NCI-H2081 treated with DMSO at 0.1 percent for 48 hours (cell line): ENCODE measurements at places on chromosomes 16 and 17.

DNA sequence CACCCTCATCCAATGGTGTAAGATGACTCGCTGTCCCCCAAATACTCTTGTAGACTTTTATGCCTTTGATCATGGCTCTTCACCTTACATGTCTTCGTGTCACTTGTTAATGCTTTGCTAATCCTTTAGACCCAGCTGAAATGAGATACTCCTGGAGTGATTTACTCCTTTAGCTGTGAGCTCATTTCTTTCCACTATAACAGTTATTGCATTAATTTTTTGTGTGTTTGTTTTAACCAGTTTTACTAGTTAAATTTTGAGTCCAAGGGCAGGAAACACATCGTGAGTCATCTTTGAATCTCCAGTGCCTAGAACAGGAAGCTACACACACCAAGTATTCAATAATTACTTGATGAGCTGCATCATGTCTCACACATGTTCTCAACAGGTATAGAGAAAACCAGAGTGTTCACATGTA lies 6.5 kb upstream of the CTCF start:
- no peak for DNase-seq

GRCh38 chr16:21071741-21072140 lies 78.9 kb downstream of the DNAH3 start:
- DNase-seq = no peak

GRCh38 chr16:21590287-21590686 lies 9.1 kb upstream of the METTL9 start:
- no peak for DNase-seq

GRCh38 chr17:78789663-78790181 lies 7.6 kb upstream of the CYTH1 start:
- peak; percentile 26 for DNase-seq

DNA sequence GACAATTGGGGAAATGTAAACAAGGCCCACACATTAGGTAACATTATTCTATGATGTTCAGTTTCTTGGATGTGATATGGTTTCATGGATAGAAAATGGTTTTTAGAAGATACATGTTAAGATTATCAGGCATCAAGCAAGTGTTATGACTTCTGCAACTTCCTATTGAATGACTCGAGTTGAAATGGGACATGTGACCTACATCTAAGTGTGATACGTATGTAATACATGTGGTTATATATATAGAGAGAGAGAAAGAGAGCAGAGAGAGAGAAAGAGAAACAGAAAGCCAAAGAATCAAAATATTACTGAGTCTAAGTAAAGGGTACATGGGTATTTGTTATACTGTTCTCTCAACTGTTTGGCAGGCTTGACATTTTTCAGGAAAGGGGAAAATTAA lies 1.7 kb downstream of the TMEM170A start:
- DNase-seq = no peak

GRCh38 chr17:48995304-48995973 lies 1.7 kb upstream of the IGF2BP1 start:
- no peak for DNase-seq

GRCh38 chr16:48057048-48057447 lies 98.7 kb downstream of the ABCC12 start:
- no peak for DNase-seq
